ENCODE measurements at places on chromosomes 1 and 21.

DNA sequence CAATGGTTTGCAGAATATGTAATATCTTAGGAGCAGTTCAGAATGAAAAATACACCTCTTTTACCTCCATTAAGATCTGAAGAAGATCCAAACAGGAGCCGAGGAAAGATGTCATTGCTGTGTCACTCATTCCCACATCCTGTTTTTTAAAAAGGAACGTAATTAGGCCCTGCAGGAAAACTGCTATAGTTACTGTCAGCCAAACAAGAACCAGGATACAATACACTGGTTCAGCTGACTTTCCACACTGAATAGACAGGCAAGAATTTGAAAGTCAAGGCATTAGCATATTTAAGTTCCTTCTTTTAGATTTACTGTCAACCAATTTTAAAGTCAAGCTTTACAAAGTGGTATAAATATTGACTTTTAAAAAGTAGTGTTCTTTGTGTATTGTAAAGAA is 63.8 kb downstream of the IARS2 start:
- H3K27me3 ChIP-seq = no peaks in the 10 kb centered on the region
- no peak overlapping the region for H3K27ac ChIP-seq
- H3K4me1 ChIP-seq = no peaks in the 10 kb centered on the region
- DNase-seq = no peak

GRCh38 chr1:193368302-193368701 is 181.9 kb upstream of the B3GALT2 start:
- no peaks in the 10 kb centered on the region for H3K36me3 ChIP-seq
- no peak overlapping the region for H3K27ac ChIP-seq
- no peaks in the 10 kb centered on the region for H3K4me1 ChIP-seq

GRCh38 chr1:99691175-99691574 is 45.3 kb downstream of the PALMD start:
- H3K27ac ChIP-seq = no peak overlapping the region
- H3K4me1 ChIP-seq = no peaks in the 10 kb centered on the region
- H3K27me3 ChIP-seq = no peaks in the 10 kb centered on the region
- DNase-seq = no peak
- no peak overlapping the region for H3K4me3 ChIP-seq

GRCh38 chr1:117652421-117652820 is 46.6 kb downstream of the TENT5C start:
- DNase-seq = no peak
- no peaks in the 10 kb centered on the region for H3K36me3 ChIP-seq
- H3K4me1 ChIP-seq = no peaks in the 10 kb centered on the region
- no peaks in the 10 kb centered on the region for H3K27me3 ChIP-seq
- H3K4me3 ChIP-seq = no peak overlapping the region

DNA sequence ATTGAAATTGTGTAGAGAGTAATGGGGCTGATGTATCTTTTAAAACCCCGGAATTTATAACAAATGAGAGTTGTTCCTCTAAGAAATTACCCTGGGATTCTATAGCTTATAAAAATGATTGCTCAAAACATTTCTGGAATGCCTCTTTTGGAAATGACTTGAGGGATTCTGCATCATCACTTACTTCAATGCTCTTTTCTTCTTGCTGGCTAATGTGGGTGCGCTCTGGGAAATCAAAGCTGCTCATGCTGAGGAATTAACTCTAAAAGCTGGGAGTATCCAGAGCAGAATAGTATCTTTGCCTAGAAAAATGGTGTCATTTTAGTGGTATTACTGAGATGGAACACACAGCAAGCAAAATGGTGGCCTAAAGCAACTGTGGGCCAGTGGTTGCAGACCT is 23.0 kb upstream of the TBX15 start:
- no peak overlapping the region for H3K27ac ChIP-seq
- no peaks in the 10 kb centered on the region for H3K27me3 ChIP-seq
- no peak for DNase-seq
- H3K4me1 ChIP-seq = peaks cover 34% of the 10 kb centered on the region
- H3K36me3 ChIP-seq = no peaks in the 10 kb centered on the region

- H3K27ac ChIP-seq = no peak overlapping the region
- DNase-seq = no peak
- no peaks in the 10 kb centered on the region for H3K27me3 ChIP-seq
- no peak overlapping the region for H3K4me3 ChIP-seq
- no peaks in the 10 kb centered on the region for H3K36me3 ChIP-seq
These were observed 244.5 kb downstream of the RHOU start for GRCh38 chr1:228979774-228980173.

GRCh38 chr1:79215311-79215710 is 208.8 kb upstream of the ADGRL4 start:
- DNase-seq = no peak
- H3K27ac ChIP-seq = no peak overlapping the region
- no peaks in the 10 kb centered on the region for H3K27me3 ChIP-seq
- no peaks in the 10 kb centered on the region for H3K36me3 ChIP-seq
- no peak overlapping the region for H3K4me3 ChIP-seq
- H3K4me1 ChIP-seq = no peaks in the 10 kb centered on the region

DNA sequence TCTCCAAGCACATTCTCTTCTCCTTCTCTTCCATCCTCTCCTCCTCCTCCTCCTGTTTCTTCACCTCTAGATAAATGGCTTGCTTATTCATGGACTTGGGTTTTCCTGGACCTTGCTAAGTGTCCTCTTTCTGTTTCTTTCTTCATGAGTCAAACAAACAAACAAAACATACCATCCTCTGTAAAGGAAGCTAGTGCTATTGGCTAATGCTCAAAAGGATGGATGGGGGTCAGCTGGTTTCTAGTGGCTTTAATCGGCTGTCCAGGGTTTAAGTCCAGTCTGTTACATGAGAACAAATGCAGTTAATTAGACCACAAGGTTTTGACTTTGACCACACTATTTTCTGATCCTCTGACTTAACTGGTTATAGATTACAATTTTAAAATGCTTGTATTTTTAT is 83.8 kb upstream of the TSPAN2 start:
- H3K27ac ChIP-seq = no peak overlapping the region
- H3K36me3 ChIP-seq = no peaks in the 10 kb centered on the region
- DNase-seq = no peak
- H3K4me1 ChIP-seq = no peaks in the 10 kb centered on the region
- no peaks in the 10 kb centered on the region for H3K27me3 ChIP-seq

DNA sequence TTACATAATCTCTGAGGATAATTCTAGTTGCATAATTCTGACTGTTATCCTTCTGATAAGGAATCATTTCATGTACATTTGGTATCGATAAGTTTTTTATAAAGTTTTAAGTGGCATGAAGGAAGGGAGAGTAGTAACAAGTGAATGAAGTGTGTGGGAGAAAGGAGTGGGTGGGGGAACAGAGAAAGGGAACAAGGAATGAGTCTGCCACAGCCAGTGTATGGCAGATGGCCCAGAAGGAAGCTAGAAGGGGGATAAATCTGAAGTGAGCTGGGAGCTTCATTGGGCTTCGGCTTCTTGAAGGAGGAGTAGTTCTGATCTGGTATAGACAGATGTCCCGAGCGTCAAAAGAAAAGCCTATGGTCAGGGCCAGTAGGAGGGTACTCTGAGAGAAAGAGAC is 18.6 kb downstream of the ZBTB40 start:
- no peaks in the 10 kb centered on the region for H3K27me3 ChIP-seq
- no peaks in the 10 kb centered on the region for H3K36me3 ChIP-seq
- H3K4me1 ChIP-seq = peaks cover 6% of the 10 kb centered on the region
- H3K4me3 ChIP-seq = no peak overlapping the region
- no peak overlapping the region for H3K27ac ChIP-seq

GRCh38 chr1:206117151-206117948 is at the start of gene AVPR1B:
Gene AVPR1B (minus strand): TSS chr1:206117388. CDS start chr1:206116890, 498 bp downstream.
- H3K4me1 ChIP-seq = peaks cover 16% of the 10 kb centered on the region
- H3K27ac ChIP-seq = no peak within 1 kb of the TSS
- DNase-seq = no peak
- peak within 1 kb of the TSS; percentile 33 for H3K4me3 ChIP-seq
- H3K36me3 ChIP-seq = no peaks in the 10 kb centered on the region
- H3K27me3 ChIP-seq = peaks cover 29% of the 10 kb centered on the region

GRCh38 chr1:181099152-181100014 is 10.9 kb downstream of the IER5 start:
- H3K4me3 ChIP-seq = no peak overlapping the region
- no peaks in the 10 kb centered on the region for H3K36me3 ChIP-seq
- no peak for DNase-seq
- peaks cover 70% of the 10 kb centered on the region for H3K4me1 ChIP-seq
- no peaks in the 10 kb centered on the region for H3K27me3 ChIP-seq

DNA sequence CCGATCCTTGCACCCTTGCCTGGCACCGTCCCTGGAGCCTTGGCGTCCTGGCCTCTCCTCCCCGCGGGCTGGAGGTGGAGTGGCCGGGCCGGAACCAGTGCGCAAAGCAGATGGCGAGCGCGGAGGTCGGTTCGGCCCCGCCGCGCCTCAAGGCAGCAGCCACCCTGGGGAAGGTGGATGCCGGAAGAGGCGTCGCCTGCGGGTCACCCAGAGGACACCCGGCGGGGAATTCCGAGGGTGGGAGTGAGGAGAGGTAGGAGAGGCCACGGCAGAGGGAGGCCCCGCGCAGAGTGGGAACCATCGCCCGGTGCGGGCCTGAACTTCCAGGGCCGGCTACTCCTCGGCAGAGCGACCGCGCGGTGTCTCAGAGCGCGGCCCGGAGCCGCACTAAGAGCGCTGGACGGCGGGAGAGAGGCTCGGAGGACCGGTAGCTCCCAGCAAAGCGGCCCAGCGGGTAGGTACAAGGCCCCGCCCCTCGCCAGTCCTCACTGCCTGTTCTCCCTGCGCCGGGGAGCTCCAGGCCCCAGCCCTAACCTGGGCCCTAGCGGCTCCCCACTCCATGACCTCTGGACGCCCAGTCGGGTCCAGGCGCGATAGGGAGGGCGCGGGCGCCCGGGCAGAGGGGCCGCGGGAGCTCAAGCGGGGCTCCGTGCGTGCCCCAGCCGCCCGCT is at the start of gene RNF207:
Gene RNF207 (plus strand): TSS at position 271 of the 671 bp plus-strand sequence. CDS start 417 bp downstream, outside the sequence.
- no peaks in the 10 kb centered on the region for H3K27me3 ChIP-seq
- peaks cover 56% of the 10 kb centered on the region for H3K4me1 ChIP-seq

- peaks cover 54% of the 10 kb centered on the region for H3K36me3 ChIP-seq
- H3K4me1 ChIP-seq = no peaks in the 10 kb centered on the region
- H3K27ac ChIP-seq = no peak overlapping the region
- no peak overlapping the region for H3K4me3 ChIP-seq
These were observed 42.5 kb downstream of the ACBD3 start for GRCh38 chr1:226144045-226144444.

DNA sequence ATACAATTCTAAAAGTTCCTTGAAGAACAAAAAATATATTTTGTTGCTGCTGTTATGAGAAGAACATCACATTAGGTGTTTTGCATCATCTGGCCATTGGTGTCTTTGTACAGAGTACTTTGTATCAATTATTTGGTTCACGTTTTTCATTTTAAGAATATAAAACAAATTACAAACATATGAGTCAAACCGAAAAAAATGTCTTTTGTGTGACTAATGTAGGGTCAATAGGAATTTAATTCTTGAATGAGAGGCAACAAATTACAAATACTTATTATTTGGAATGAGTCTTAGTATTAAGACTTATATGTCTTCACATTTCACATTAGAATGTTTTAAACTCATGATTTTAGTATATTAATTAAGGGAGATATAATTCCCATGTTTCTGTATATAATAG is 54.8 kb downstream of the NR5A2 start:
- no peaks in the 10 kb centered on the region for H3K36me3 ChIP-seq
- no peak overlapping the region for H3K27ac ChIP-seq
- H3K4me3 ChIP-seq = no peak overlapping the region
- no peak for DNase-seq
- H3K4me1 ChIP-seq = peaks cover 6% of the 10 kb centered on the region

DNA sequence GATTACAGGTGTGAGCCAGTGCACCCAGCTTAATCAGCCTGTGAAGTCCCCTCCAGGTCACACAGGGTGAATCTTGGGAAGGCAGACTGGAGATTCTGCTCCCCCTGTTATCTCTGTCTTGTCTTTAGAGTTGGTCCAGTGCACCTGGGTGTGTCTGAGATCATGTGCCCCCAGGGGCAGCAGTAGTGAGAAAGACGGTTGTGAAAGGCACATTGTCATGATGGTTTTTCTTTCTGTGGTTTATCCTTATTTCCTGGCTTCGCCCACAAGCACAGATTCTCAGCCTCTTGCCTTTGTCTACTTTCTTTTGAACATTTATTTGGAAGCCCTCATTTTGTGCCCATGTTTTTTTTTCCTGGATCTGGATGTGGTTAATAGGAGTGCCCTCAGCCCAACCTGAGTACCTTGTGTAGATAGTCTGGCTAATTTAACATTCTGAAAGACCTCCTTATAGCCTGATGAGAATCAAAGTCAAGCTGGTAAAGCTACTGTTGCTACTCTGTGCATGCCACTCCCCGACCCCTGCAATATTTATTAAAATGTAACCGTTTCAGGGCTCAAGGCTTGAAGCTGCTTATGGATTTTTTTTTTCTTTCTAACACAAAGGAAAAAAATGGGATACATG is 23.7 kb downstream of the UCK2 start:
- peaks cover 4% of the 10 kb centered on the region for H3K4me1 ChIP-seq
- peaks cover 9% of the 10 kb centered on the region for H3K36me3 ChIP-seq
- H3K4me3 ChIP-seq = no peak overlapping the region
- H3K27ac ChIP-seq = no peak overlapping the region

DNA sequence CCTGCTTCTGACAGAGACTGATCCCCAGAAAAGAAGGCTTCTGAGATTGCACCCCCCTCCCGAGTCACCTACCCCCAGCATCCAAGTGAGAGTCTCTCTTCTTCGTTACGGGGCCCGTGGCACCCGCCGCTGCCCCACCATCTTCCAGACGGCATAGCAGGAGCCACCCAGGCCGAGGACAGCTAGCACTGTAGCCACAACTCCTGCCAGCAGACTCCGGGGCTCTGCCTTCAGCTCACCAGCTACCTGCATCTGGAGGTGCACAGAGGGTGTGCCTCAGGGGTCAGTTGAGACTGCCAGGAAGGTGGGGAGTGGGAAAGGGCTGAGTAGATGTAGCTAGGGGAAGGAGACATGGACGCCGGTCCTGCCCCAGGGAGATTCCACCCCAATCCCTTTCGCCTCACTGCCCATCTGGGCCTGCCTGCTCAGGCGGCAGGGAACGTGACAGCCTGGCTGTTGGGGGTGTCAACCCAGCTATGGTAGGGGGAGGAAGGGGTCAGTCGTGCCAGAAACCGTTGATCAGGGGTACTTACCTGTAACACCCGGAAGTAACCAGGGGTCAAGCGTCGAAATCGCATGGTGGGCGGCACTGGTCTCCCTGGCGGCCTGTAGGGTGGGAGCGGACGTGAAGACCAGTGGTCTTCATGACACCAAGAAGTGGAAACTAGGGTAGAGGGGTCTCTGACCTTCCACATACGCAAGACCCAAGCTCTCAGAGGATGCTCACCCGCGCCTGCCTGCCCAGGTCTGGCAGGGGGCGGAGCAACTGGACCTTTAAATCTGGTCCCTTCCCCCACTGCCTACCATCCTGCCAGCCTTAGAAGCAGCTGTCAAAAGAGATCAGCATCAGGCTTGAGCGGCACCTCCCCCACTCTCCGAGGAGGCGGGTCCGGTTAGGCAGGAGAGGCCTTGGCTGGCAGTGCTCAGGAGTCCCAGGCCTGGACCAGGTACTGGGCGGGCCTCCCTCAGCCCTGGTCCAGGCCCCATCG is at the start of gene ZNF593OS:
Gene ZNF593OS (minus strand): TSS at position 749 of the 989 bp plus-strand sequence. CDS start 171 bp downstream, at position 578.
- H3K27ac ChIP-seq = no peak within 1 kb of the TSS
- DNase-seq = no peak
- no peaks in the 10 kb centered on the region for H3K27me3 ChIP-seq
- no peaks in the 10 kb centered on the region for H3K4me1 ChIP-seq
- no peak within 1 kb of the TSS for H3K4me3 ChIP-seq

GRCh38 chr1:163799190-163799805 is 477.5 kb downstream of the NUF2 start:
- DNase-seq = no peak
- H3K4me1 ChIP-seq = no peaks in the 10 kb centered on the region
- no peaks in the 10 kb centered on the region for H3K27me3 ChIP-seq
- no peak overlapping the region for H3K27ac ChIP-seq

- H3K4me1 ChIP-seq = no peaks in the 10 kb centered on the region
- H3K27me3 ChIP-seq = no peaks in the 10 kb centered on the region
These were observed 45.5 kb upstream of the LRIG2 start for GRCh38 chr1:113027449-113027848.
